Muscle of back (tissue), 13 donors: ENCODE measurements at places on chromosomes 1 and 21.

DNA sequence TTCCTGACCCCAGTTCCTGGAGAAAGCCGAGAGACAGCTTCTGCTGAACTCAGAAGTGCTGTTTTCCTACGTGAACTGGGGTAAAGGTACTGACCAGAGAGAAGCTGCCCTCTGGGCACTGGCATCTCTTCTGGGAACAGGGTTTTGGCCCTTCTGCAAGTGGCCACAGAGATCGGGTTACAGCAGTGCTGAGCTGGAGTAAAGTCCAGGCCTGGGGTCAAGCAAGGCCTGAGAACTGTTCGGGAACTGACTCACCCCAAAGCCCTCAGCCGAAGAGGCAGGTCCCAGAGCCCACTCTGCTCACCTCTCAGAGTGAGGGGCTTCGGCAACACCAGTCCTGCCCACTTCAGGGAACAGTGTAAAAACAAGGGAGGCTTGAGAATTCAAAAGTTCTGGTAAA, 177.2 kb upstream of the RUNX1 start:
- no peak for DNase-seq

GRCh38 chr1:67898033-67898726, 64.9 kb upstream of the GNG12 start:
- no peak for DNase-seq

GRCh38 chr1:236292425-236292824, 10.7 kb upstream of the ERO1B start:
- DNase-seq, result no peak

DNA sequence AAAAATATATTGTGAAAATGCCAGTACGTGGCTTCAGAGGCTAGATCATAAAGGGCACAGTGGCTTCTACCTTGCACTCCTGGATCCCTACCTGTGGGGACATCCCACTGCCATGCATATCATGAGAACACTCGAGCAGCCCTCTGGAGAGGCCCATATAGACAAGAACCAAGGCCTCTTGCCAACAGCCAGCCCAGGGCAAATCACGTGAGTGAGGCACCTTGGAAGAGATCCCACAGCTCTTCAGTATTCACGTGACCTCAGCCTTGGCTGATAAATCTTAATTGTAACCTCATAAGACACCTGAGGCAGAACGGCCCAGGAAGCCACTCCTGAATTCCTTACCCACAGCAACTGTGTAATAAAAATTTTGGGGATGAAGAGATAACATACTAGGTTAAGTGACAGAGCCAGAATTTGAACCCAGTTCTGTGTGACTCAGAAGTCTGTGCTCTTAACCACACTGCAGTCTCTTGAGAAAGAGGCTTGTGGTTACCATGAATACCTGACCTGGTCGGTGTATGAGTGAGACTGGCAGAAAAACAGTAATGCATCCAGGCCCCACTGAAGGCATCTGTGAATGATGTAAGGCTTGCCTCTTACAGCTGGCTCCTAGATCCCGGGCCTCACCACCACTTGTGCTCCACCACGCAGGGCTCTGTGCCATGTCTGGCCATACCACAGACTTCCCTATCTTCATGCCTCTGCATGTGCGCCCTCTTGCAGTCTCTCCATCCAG, 6.9 kb upstream of the A3GALT2 start:
- DNase-seq, result peak; percentile 76

GRCh38 chr1:15215116-15215515, 31.9 kb upstream of the FHAD1 start:
- no peak for DNase-seq

- DNase-seq, result no peak
Measured at GRCh38 chr1:177976596-177976995, 6.7 kb upstream of the SEC16B start.

DNA sequence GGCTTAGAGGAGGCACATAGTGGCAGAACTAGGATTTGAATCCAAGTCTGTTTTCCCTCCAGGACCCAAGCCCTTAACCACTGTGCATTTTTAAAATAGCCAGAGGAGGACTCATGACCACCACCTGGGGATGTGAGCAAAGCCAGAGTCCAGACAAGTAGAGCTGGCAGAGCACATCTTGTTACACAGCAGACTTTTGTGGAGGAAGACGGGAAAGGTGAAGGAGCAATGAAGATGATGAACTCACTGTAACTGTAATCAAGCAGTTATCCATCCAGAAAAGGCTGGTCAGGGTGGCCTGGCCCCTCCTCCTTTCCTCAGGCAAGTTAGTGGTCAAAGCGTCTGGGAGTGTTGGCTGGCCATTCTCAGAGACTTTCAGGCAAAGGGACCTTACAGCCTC, 50.9 kb downstream of the SLC44A3 start:
- DNase-seq, result no peak

DNA sequence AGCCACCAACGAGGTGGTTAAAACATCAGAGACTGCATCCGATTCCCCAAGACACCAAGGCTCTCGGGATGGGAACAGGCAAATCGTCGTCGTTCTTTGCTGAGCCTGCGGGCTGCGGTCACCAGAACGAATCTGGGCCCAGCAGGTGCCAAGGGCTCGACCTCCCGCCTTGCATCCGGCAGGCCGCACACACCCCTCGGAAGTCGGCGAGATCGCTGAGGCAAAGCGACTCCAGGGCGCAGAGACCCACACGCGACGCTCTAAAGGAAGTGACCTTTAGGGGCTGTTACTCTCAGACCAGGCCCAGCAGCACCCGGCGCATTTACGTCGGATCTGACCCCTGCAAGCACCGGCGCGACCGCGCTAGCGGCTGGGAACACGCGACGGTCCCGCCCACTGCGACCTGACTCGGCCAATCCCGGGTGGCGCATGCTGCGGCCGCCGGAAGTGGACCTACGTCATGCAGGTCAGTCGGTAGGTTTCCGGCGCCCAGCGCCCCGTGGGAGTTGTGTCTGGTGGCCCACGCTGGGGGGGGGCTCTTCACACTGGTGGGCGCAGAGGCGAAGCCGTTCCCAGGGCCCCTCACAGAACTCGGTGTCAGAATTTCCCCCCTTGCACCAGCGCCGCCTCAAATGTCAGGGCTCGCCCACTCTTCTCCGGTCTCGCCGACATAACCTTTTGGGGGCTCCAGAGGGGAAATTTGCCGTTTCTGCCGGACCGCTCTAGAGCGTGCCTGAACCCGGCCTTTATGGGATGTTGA, 7.5 kb upstream of the PARK7 start:
- DNase-seq, result peak; percentile 95

DNA sequence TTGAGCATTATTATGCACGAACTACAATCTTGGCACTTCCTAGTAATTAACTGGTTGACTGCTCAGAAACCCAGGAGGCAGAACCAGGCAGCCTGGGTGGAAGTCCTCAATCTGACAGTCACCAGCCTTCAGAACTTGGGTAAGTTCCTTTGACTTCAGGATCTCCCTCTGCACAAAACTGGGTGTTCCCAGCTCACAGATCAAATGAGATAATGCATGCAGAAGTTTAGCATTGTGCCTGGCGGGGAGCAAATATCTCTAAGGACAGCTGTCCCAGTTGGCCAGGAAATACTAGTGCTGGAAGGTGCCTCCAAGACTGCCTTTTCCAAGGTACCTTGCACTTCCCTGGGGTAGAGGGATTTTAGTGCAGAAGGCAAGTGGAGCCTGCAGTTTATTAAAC, 294.8 kb downstream of the PCP4 start:
- no peak for DNase-seq

DNA sequence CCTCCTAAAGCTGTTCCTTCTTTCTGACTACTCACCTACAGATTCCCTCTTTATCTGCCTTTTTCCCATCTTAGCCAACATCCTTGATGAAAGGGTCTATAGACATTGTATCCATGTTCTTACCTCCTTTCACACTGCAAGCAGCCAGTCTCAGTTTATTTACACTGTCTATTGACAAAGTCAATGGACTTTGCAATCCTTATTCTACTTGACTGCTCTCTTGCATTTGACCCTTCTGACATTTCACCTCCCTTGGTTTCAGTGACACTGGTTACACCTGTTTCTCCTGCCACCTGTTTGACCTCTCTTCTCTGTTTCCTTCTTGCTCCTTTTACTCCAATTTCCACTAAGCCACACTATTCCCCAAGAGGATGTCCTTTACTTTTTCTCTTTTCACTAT, 224.0 kb upstream of the SNX7 start:
- DNase-seq, result no peak

- DNase-seq, result no peak
Measured at GRCh38 chr1:21280011-21280471, 10.2 kb downstream of the ECE1 start.

- no peak for DNase-seq
Measured at GRCh38 chr21:36717976-36718375, 19.1 kb downstream of the SIM2 start.

- DNase-seq, result no peak
Measured at GRCh38 chr21:42063571-42064521, 7.3 kb upstream of the UMODL1 start.
